ENCODE measurements at places on chromosomes 5 and 9. TPM values are rescaled to one million over a fixed set of nuclear protein-coding genes. Genes with fewer than 3 reads are reported as not detected.

DNA sequence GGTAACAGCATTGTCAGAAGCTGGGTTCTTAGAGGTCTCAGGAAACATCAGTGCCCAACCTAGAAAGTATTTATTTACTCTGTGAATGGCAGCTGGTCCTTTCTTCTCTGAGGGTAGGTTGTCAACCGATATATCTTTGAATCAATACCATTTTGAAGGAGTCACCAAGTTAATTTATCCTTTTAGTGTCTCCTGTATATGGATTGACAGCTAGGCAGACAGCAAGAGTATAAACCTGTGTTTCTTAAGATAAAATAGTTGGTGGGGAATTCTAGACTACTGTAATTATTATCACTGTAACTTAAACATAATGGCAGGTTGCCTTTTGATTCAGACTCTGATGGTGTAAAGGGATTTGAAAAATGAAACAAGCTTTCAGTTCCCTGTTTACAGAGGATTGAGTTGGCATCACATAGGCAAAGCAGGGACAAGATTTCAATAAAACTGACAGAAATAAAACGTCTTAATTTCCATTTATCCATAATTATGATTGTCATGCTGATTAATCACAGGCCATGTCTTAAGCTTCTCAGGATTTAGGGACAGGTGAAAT is 190.8 kb upstream of the HAPLN1 start:
- DNase-seq = no peak

GRCh38 chr5:14264605-14265316 is 121.6 kb downstream of the TRIO start:
- peak; percentile 94 for DNase-seq

GRCh38 chr9:74245866-74246497 is 251.2 kb upstream of the RORB start:
- no peak for DNase-seq

GRCh38 chr9:131405428-131405827 is 11.5 kb downstream of the PRRC2B start:
- DNase-seq = no peak

GRCh38 chr5:137179203-137179602 is 319.9 kb downstream of the SPOCK1 start:
- DNase-seq = no peak

DNA sequence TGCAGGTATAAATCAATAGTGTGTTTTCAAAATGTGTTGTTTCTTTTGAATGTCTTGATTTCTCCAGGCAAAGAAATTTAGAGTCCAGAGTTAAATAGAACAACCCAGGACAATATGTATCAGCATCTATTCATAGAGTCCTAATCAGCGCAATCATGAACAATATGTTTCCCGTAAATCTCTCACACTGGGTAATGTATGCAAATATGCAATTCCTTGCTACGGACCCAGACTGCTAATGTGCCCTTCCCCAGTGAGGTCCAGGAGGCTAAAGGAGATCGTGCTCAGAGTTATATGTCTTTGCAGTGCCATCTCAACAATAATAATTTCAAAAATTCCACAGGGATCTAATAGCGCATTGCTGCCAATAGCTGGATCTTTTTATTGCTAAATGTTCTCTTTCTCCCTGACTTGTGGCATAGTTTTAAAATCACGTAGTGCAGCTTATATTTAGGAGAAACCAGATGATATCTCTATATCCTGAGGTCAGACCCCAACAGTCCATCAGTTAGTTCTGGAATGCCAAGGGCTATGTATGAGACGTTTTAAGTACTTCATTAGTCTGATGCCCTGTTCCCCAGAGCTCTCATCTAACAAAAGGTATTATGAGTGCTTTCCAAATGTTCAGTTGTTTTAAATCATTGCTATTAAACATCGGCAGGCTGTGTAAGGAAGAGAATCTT is 145.1 kb downstream of the MARCHF11 start:
- no peak for DNase-seq

- DNase-seq = peak; percentile 48
These were observed 133.8 kb upstream of the SLC24A2 start for GRCh38 chr9:19922476-19923118.

GRCh38 chr5:140106805-140107311 is 7.1 kb upstream of the PURA start:
- no peak for DNase-seq

- DNase-seq = no peak
These were observed 66.7 kb downstream of the IQGAP2 start for GRCh38 chr5:76469656-76470290.

DNA sequence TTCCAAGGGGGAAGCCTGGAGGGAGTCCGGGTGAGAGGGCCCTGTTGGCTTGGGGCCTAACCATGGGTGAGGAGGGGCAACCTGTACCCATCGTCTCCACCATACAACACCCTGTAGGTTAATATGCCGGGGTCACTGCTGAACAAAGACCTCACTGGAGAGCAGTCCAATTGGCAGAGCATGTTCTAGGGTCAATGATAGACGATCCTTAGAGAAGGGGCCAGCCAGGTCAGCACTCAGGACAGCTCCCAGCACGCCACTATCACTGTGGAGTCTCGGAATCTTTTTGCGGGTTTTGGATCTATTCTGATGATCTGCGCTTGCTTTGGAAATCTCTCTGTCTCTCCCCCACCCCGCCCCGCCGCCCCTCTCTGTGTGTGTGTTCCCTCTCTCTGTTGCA is 218.4 kb upstream of the MVB12B start:
- DNase-seq = peak; percentile 24

DNA sequence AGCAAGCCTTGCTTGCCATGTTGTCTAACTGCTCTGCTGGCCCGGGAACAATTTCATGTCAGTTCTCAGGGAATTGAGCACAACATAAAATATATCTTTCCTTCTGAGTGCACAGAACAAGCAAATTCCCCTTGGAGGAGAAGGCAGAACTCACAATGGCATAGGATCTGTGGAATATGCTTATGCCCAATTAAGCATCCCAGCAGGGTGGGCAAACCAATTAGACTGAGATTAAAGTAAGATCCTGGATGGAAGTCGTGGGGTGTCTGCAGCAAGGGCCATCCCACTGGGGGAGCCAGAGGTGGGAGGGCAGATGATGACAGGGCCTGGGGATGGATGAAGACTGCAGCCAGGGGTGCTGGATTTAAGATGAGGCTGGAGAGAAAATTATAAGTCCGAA is 114.1 kb downstream of the BRINP1 start:
- no peak for DNase-seq

GRCh38 chr9:70504834-70505233 is 90.4 kb upstream of the KLF9 start:
- DNase-seq = no peak

DNA sequence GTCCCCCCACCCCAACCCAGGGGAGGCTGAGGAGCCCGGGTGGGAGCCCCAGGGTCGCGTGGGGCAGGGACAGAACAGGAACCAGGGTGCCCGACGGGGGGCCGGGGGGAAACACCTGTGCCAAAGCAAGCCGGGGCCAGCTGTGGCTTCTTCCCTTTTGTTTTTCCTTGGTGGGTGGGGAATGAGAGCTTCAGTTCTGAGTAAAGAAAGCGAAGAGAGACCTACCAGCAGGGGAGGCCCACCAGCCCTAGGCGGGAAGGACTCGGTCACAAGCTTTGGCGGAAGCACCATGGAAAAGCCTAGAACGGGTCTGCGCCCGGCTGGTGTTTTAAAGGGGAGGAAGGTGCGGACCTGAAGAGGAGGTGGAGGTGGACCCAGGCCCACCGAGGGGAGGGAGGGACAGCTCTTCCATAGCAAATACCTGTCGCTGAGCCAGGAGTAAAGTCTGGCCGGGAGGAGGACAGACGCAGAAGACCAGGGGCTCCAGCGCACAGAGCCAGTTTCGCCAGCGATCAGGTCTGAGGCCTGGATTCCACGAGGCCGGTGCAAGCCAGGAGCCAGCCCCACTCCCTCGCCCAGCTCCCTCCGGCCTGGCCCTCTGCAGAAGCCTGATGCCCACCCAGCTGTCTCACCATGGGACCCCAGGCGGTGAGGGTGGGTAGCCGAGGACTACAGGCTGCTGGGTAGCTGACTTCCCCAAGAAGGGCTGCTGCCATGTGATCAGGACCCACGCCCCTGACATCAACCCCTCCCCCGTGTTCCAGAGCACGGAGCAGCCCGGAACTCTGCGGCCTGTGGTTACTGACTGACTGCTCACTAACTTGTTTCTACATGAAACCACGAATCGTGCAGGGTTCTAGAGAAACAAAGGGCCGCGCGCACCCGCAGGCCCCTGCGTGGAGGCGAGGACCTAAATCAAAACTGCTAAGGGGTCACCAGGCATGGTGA is 849 bp upstream of the MGAT1 start:
- peak; percentile 57 for DNase-seq

DNA sequence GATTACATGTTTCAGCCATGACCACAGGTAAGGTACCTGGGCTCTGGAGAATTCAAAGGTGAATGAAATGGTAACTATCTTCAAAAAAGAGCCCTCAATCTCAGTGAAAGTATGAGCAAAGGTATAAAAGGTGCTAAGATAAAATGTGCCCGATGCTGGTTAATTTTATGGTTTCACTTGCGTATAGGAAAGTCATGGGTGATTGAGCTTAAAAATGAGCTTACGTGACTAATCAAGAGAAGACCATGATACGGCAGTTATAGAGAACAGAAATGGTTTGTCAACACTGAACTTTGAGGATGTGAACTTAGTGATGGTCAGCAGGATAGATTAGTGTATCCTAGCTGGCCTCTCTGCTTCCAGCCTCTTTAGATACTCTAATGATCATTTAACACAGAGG is 320.1 kb downstream of the DEPDC1B start:
- no peak for DNase-seq

The RFX3 gene
- 3.2 TPM for total RNA-seq

The FOXD4L5 gene
- not detected for total RNA-seq

The SLC36A2 gene
- total RNA-seq = not detected

The LTC4S gene
- 0.79 TPM for total RNA-seq

The SLCO6A1 gene
- not detected for total RNA-seq

The CARD6 gene
- total RNA-seq = 27.0 TPM
